ENCODE measurements at places on chromosomes 1 and 21.

GRCh38 chr21:14900058-14900457, 164.7 kb downstream of the NRIP1 start:
- no peak for DNase-seq

DNA sequence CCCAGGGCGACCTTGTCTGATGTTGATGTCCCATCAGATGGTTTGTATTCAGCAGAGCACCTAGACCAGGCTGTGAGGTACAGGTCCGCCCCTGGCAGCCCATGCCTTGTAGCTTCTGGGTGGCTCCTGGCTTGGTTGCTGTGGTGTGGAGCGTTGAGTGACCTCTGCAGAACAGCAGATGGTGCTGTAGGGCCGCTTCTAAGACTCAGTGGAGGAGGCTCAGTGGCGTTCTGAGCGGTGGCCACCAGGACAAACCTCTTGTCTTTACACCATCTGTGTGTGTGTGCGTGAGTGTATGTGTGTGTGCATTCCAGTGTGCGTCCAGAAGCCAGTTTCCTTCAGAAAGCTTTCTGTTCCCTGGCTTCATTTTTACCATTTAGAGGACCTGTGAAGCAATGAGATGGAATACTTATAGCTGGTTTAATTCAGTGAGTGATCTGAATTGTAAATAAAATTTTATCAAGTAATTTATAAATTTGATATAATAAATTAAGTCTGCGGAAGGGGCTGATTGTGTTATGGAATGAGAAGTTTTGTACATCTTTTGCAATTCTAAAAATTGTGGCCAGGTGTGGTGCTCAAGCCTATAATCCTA, 66.1 kb downstream of the ADARB1 start:
- DNase-seq, result peak; percentile 52

GRCh38 chr1:192749349-192749748, 59.5 kb upstream of the RGS2 start:
- no peak for DNase-seq

GRCh38 chr1:115682792-115683191, 41.0 kb downstream of the VANGL1 start:
- DNase-seq, result no peak

DNA sequence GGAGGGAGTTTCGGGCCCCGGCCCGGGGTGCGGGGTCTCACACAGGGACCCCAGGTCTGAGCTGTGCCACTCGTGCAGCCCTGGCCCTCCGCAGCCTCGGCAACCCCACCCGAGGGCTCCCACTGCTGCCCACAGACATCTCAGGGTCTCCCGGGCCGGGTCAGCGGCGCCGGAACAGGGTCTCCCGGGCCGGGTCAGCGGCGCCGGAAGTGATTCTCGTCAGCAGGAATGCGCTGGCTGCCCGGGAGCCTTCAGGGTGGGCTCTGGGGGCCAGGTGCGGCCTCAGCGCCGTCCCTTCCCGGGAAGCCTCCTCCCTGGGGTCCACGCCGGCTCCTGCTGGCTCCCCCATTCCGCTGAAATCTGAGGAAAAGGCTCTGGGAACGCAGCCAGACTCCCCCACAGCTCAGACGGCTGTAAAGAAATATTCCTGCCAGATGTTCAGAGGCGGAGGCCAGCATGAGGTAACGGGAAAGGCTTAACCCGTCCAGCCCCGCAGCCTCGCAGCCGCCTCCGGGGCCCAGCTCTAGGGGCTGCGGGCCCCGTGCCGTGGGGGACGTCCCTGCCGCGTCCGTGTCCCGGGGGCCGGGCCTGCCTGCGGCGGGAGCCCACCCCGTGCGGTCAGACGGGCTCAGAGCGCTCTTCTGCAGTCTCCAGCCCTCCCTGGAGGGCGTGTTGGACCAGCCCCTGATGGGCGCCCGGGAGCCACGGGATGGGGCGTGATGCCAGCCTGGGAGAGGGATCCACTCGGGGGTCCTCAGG, 8.7 kb upstream of the COL6A1 start:
- DNase-seq, result no peak

DNA sequence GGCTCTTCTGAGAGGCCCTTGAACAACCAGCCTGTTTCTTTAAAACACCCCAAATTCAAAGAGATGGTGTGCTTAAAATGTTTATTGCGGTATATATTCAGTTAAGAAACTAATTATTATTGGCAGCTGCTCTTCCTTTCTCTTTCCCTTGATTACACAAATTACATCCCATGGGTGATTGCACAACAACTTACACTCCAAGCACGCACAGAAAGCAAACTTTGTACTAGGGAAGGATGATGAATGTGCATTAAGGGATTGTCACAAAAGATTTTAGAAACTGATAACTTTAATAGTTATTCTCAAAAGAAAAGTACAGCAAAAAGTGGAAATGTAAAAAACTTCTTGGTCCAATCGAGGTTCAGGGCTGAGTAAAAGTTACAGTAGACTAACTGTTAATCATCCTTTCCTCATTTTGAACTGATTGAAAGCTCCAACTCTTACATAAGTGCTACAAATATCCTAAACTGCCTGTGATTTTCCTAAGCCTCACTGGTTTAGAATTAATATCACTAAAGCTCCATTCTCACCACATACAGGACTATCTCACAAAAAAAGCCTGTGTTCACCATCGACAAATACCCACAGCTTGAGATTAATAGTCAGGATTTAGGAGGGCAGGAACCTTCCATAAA, 153.4 kb downstream of the TTLL7 start:
- DNase-seq, result no peak

DNA sequence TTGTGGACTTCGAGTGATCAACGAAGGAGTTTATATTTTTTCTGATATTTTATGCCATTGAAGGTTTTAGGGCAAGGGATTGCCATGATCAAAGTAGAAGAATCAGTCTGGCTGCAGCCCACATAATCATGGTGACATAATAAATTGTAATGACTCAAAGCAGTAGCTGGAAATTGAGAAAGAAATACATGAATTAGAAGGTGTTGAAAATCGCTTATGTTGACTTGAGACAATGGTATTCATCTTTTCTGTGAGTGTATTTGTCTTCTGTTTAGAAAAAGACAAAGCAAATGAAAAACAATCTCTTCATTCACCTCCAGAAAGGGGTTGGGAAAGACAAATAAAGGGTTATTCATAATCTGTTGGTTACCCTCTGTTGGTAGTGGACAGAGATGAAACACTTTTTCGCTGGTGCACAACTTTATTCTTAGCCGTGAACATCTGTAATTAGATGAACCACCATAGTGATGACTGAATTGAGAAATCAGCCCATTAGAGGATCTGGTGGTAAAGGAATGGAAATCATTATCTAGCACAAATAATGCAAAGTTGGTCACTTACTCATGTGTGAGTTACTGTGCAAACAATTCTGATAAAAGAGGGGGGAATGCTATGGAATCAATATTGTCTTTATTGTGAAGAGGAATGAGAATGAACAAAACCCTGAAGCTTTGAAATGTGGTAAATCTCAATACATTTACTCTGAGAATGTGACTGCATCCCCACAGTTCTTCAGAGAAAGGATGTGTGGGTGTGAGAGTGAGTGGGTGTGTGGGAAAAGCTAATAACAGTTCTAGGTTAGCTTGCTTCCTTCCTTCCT, 121.8 kb downstream of the NTNG1 start:
- no peak for DNase-seq

- no peak for DNase-seq
Observed at GRCh38 chr1:81912383-81912782, 111.6 kb downstream of the ADGRL2 start.

- peak; percentile 34 for DNase-seq
Observed at GRCh38 chr1:233904633-233905415, at the start of gene SLC35F3. Gene SLC35F3, plus strand, starts transcription at chr1:233904676.

DNA sequence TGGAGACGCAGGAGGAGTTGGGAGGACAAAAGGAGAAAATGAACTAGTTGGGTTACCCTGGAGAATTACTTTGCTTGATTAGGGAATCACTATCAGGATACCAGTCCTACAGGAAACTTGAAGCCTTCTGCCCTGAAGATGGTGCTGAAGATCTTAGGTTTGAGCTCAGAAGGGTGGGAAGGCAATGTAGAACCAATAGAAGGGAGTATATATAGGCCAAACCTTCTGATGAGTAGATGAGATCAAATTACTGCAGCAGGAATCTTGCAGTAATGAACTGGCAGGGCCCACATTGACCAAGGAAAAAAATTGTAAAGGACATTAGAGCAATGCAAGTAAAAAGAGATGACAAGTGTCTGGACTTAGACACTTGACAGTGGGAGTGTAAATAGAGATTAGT, 116.3 kb upstream of the CACYBP start:
- no peak for DNase-seq

- DNase-seq, result no peak
Observed at GRCh38 chr1:53541761-53542550, 82.8 kb downstream of the DMRTB1 start.

DNA sequence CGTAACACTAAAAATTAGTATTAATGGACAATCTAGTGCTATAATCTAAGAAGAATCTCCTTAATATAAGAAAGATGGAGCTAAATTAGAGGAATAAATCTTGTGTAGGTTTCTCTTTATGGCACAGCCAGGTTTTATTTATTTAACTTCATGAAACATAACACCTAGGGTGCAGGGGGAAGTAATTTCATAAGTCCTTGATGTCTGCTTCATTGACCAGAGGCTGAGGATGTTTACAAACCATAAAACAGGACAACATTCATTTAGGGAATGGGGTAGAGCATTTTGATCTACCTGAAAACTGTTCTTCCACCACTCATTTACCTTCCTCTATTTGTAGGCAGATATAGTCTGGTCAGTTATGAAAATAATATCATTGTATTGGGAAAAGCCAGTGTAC, 95.5 kb downstream of the NGF start:
- DNase-seq, result no peak

DNA sequence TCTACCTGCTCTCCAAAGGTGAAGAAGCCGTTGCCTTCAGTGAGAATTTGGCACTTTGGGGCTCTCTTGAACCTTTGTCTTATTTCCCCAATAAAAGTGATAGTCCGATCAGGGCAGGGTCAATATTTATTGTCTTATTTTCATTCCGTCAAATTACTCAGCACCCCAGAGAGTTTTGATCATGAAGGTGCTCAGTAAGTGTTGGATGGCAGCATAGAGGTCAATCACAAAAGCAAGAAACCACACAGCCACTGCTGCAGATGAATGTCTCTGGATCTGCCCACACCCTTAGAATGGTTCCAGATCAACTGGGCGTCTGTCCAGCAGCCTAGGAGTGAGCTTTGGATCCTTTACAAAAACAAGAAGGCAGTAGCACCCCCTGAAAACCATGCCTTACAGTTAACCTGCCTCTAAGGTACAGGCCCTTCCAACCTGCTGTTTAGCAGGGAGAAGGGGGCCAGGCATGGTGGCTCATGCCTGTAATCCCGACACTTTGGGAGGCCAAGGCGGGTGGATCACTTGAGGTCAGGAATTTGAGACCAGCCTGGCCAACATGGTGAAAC, 97.3 kb downstream of the PSMG1 start:
- DNase-seq, result no peak

- no peak for DNase-seq
Observed at GRCh38 chr21:41923186-41923585, 30.6 kb downstream of the C2CD2 start.

GRCh38 chr1:164557270-164557669, 1.7 kb upstream of the PBX1 start:
- no peak for DNase-seq

GRCh38 chr1:43381612-43382011, 8.0 kb downstream of the MED8 start:
- no peak for DNase-seq

DNA sequence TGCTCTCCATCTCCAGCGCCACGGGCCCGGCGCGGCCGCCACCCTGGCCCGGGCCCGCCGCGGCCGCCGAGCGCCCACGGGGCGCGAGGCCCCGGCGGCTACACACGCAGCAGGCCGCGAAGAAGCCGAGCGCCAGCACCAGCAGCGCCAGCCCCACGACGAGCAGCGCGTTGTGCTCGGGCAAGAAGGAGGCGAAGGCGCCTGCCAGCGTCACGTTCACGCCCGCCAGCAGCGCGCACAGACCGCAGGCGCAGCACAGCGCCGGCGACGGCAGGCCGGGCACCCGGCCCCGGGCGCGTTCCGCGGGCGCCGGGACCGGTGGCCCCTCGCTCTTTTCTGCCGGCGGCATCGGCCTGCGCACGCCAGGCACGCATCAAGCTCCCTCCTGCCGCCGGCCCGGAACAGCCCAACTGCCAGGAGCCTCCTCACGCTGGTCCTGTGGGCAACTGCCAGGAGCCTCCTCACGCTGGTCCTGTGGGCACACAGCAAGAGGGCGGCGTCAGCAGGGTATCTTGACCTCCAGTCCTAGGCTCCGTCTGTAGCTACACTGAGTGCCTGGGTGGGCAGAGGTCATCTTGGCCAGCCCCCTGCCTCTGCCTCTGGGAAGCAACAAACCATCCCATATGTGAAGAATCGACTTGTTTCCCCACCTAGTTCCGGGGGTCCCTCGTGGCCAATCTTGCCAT, 18.1 kb downstream of the KNCN start:
- DNase-seq, result peak; percentile 30

DNA sequence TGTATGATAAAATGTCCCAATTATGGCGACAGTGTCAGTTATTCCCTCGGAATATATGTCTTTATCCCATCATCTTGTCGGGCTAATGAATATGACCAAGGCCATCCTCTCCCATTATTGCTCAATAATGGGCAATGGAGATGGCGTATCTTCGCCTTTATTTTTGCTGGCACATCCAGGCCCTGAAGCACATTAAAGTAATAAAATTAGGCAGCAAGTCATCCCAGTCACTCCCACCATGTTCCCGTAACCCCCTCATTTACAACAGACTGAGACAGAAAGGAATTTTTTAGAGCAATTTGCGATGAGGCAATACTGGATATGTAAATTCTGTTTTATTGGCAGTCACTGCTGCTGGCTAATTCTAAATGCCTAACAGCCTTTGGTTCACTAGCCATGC, 35.3 kb downstream of the CLIC6 start:
- DNase-seq, result no peak

- DNase-seq, result peak; percentile 42
Observed at GRCh38 chr1:94962409-94963265, 35.7 kb upstream of the CNN3 start.

DNA sequence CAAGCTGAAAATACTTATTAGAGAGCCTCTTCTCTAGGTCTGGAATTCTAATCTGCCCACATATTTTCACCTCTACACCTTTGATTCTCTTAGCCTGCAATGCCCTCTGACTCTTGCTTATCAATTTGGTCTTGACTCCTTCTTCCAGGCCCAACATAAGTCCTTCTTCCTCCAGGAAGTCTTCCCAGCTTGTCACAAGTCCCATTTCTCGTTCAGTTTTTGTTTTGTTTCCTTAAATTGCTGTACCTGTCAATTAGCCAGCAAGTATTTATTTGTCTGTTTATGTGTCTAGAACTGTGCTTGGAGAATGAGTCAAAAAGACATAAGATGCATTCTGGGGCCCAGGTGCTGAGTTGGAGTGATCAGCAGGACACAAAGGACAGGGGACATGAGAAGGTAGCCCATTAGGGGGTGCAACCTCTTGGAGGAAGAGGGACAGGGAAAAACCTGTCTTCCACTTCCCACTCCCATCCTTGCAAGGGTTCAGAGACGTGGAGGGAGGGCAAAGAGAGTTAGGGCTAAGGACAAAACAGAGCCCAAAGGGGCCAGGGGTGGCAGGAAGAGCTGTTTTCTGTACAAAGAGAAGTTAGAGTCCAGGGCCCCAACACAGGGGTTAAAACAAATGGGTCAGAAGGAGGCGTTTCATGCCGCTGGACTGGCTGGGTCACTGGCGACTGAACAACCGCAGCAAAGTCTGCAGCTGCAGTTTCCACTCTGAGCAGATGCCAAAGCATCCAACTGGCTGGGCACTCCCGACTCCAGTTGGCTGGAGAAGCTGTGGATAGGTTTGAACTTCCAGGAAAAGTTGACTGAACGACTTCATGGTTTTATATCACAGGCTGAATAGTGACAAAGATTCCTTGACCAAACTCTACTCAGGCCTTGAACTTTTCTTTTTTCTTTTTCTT, 10.7 kb upstream of the CNR2 start:
- DNase-seq, result no peak
